NCI-H2171 (cell line): ENCODE measurements at places on chromosomes 12 and 14.

DNA sequence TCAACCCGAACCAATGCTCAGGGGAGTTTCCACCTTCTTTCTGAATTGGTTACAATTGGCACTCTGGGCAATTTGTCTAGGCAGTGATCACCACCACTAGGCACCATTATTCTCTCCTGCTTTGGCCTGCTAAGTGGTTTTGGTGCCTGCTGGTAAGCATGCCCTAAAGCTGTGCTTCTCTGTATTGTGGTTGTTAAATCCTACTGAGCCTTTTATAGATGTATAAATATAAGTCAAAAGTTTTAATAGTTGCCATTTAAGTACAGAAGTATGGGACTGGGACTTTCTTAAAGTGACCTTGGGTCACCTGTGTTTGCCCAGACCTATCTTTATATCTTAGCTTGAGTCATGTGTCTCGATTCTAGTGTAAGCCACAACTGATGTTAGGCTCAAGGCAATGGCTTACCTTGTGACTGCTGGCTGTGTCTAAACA is 475.9 kb downstream of the SLC16A7 start:
- no peak for DNase-seq

DNA sequence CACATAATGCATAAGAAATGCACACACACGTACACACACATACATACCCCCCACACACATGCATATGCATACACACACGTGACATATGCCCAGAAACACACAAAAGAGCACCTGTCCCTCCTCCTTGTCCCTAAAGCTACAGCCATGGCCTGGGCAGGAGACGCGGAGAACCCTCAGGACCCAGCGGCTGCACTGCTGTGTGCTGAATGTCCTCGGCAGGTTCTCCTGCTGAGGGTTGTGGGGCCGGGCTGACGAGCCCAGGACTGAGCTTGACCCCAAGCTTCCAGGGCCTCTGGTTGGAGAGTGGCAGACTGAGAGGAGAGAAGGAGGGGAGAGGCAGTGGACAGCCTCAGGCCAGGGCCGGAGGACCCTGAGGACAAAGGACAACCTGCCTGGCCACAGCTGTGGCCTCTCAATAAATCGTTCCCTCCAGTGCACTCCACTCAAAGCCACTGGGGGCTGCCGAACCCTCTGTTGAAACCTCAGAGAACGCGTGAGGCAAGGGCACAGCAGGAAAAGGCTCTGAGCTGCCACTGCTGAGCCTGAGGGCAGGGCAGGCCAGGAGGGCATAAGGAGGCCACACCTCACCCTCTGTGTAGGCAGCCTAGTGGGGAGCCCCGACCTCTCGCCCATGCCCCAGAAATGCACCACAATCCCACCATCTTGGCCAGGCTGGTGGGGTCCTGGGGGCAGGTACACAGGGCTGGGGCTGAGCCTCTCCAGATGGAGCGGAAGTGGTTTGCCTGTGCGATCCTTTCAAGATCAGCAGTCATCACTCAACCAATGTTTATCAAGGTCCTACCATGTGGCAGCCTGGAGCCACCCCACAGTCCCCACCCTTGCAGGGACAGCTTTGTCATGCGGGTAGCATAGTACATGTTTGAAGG is 3.1 kb downstream of the CACNA2D4 start:
- DNase-seq = no peak

DNA sequence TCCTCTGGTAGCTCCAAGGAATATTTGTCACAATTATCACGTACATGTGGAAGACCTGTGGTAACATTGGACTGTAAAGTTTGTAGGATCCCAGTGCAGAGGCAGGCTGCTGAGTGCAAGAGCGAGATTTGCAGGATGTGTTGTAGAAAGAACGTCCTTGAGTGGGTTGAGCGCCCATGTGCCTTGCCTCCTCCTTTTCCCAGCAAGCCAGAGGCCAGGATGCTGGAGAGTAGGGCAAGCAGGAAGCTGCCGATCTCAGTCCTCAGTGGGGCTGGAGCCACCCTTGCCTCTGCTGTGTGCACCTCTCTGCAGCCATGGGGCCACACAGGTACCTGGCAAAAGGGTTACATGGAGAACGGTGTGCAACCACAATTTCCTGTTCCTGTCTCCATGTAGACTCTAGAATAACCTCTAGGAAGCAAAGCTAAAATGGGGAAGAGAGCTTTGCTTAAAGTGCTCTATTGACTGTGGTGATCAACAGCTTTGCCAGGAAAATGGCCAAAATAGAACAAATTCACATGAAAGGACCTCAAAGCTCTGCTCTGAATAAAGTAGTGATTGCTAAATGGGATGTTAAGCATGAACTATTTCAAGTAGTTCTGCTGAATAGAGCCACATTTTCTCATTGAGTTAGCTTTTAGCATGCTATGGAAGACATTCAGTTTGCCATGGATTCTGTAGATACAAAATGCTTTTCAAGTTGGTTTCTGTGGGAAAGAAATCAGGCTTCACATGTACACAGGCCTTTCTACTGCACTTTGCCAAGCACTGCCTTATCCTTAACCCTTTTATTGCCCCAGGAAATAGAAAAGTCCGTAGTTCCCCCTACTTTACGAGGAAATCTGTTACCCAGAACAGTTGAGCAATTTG is 37.4 kb downstream of the ANKRD9 start:
- no peak for DNase-seq

- no peak for DNase-seq
These were observed 78.4 kb downstream of the ITPK1 start for GRCh38 chr14:93037351-93037750.

DNA sequence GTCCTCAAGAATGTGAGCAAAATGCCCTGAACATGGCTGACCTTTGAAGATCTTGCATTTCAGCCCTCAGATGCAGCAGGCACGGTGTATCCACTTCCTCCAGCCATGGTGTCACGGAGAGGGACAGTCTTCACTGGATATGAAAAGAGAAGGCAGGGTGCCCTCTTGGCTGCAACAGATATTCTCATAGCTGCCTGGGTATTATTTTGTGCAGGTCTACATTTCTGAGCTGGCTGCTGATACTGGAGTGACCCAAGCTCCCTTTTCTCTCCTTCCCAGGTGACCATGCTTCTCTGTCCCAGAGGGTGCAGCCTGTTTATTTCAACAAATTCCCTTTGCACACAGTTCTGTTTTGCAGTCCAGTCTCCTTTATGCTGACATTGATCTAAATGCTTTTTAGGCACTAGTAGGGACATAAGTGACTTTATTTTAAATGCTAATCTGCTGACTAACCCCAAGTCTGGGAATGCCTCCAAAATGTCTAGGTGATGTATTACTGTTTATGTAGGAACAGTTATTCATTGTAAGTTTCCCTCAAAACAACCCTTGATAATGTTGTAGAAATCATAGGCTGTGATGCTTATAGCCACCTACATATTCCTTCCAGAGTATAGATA is 17.4 kb upstream of the PYGL start:
- DNase-seq = no peak

DNA sequence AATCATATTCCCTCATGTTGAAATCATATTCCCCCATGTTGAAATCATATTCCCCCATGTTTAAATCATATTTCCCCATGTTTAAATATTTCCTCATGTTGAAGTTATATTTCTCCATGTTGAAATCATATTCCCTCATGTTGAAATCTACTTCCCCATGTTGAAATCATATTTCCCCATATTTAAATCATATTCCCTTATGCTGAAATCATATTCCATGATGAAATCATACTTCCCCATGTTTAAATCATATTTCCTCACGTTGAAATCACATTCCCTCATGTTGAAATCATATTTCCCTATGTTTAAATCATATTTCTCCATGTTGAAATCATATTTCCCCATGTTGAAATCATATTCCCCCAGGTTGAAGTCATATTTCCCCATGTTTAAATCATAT is 34.6 kb upstream of the ADGRD1 start:
- DNase-seq = no peak

DNA sequence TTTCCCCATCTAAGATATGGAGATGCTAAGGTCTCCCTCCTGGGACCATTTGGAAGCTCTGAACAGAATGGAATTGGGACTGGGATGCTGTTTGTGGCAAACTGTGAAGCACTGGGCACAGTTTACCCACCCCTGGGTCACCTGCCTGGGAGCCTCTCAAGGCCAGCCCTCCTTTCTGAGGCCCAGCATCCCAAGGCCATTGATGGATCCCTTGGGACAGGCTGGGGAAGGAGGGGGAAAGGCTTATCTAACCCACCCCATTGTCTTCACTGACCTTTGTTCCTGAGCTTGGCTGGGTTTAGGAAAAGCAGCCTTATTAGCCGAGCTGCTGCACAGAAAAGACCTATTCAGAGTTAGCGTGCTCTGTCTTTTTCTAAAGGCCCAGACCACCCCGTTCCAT is 5.2 kb downstream of the CCDC85C start:
- DNase-seq = no peak

DNA sequence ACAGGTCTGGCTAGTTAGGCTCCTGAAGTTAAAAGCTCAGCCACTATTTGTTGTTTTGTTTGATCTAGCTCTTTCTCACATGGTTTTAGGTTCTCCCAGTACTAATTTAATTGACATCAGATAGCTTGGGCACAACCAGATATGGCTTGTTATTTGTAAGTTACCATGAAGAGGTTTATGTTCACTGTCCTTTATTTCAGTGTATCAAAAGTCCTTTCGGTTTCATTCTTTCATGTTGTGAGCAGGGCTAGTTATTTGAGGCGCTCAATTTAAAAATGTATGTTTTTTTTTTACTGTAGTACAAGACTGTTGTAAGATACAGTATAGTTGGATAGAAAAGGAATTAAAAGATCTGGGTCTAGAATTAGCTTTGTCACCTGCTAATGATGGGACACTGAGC is 7.0 kb downstream of the GPX2 start:
- DNase-seq = no peak
